AG08395 (cell line): ENCODE measurements at places on chromosomes 7 and 10.
A peak's percentile ranks its signal among the peaks of the same experiment; 100 is the strongest.

GRCh38 chr7:11474902-11475585 lies 357.0 kb downstream of the THSD7A start:
- no peak for DNase-seq

DNA sequence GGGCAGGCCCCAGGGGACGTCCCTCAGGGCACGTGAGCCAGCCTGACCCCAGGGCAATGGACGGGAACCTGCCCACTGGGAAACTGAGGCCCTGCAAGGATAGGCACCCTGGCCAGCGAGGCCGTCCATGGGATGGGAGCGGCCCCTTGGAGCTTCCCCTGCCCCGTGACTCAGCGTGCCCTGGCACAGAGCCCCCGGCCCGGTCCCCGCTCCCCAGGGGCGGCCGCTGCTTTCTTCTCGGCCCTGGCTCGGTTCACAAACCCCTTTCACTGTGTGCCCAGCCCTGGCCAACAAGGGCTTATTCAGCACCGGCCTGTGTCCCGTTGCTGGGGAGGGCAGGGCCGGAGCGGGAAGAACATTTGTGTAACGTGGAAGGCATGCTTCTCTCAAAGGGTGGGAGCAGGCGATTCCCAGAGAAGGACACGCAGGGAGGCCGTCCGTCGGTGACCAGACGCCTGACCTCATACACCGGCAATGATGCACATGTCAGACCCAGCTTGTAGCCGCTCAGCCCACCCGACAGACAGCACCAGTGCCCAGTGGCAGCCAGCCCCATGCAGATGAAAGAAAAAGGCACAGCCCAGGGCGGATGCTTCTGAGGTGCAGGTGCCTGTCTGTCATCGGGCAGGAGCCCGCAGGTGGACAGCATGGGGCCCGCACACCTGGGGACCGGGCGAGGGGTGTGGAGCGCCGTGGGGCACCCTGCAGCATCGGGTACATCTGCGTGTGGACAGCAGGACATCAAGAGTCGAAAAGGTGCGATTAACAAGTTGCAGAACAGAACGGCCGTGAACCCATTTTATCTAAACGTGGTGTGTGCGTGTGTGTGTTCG lies 94.5 kb downstream of the PDGFA start:
- peak; percentile 21 for DNase-seq

GRCh38 chr7:80860554-80860953 lies 58.3 kb downstream of the SEMA3C start:
- no peak for DNase-seq

- DNase-seq = no peak
Measured at GRCh38 chr10:33234831-33235237, 99.6 kb downstream of the NRP1 start.
